A673 (cell line): ENCODE measurements at places on chromosomes 7 and 10.

- DNase-seq, result no peak
Observed at GRCh38 chr10:123294109-123294508, 139.9 kb downstream of the BUB3 start.

- DNase-seq, result no peak
Observed at GRCh38 chr10:131646551-131647525, 254.0 kb upstream of the PPP2R2D start.

- DNase-seq, result no peak
Observed at GRCh38 chr7:99740573-99741440, 5.8 kb upstream of the CYP3A7 start.

DNA sequence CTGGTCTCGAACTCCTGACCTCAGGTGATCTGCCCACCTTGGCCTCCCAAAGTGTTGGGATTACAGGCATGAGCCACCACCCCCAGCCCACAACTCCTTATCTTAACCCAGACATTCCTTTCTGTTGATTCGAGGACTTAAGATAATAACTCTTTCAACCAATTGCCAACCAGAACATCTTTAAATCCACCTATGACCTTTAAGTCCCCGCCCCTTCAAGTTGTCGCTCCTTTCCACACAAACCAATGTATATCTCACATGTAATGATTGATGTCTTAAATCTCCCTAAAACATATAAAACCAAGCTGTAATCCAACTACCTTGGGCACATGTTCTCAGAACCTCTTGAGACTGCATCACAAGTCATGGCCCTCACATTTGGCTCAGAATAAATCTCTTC is 7.8 kb upstream of the ANKRD2 start:
- no peak for DNase-seq

DNA sequence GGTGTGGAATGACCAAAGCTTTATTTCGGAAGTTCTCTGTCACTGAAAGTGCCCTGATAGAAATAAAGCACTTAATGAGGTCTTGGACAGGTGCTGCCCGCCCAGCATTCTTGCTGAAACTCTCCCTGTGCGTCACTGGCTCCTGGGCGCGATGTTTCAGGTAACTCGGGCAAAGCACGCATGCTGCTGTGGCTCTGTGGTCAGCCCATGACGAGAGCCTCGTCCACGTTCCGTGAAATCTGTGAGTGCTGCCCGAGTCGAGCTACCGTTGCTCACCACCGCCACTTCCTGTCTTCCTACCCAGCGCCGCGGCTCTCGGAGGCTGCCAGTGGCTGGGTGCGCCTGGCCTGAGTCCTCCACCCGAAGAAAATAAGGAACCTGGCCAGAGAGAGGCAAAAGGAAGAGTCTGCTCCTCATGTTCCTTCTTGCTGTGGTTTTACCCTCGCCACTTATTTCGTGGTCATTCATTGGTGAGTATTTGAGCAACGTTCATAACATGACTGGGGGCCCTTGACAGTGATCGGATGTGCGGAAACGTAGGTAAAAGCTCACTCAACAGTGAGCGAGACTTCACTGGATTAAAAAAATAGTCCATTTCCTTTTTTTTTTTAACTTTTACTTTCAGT is 95.5 kb downstream of the MAP3K8 start:
- no peak for DNase-seq

DNA sequence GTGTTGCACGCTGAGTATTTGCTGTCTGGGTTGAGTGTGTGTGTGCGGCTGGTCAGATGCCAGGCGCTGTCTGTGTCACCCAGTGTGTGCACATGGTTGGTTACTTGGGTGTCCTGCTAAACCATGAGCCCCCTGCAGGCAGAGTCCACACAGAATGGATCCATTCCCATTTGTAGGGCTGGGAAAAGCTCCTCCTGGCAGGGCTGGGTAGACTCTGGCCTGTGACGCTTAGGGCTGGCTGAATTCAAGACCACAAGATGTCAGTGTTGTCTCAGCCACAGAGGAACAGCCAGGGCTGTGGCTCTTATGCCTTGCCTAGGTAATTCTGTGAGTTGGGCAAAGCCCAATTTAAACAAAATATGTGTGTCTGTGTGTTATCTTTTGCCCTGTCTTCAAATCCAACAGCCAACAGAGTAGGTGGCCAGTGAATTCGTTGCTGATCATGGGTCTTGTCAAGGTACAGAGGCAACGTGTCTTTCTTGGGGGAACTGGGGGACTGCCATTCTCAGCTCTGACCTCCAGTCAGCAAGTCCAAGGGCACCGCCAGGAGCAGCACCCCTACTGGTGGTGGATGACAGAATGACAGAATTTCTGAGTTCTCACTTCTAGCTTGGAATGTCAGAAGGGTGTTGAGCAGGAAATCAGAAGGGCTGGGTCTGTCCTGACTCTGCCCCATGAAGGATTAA is 285.1 kb downstream of the CCSER2 start:
- peak; percentile 37 for DNase-seq

- no peak for DNase-seq
Observed at GRCh38 chr7:141094336-141095070, 20.6 kb downstream of the TMEM178B start.
